ENCODE measurements at places on chromosomes 4 and X. TPM values are rescaled to one million over a fixed set of nuclear protein-coding genes. Genes with fewer than 3 reads are reported as not detected.

SOX3 gene
- total RNA-seq: not detected

CLIC2 gene
- total RNA-seq: 0.25 TPM

MAGEC1 gene
- total RNA-seq: not detected

FRG2 gene
- not detected for total RNA-seq

DMP1 gene
- not detected for total RNA-seq

TEX11 gene
- not detected for total RNA-seq

DNA sequence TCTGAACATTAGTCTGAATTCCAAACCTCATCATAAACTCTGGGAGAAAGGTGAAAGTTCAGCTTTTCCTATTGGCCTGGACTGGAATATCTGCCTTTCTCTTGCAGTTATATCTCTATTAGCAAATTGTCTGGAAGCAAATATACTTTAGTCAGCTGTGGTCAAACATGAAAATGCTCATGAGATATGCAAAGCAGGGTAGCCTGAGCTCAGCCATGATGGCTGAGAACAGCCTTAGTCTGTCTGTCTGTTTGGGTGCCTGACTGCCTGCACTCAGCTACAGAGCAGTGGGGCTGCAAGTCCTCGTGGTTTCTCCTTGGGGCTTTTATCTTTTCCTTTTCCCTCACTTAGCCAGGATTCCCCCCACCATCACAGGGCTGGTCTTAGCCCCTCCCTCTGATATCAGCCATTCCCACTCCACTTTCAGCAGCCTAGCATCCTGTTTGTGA lies 19.5 kb upstream of the PGRMC2 start:
- no peak for DNase-seq

- DNase-seq: no peak
Observed at GRCh38 chr4:113785781-113786180, 24.2 kb upstream of the CAMK2D start.

DNA sequence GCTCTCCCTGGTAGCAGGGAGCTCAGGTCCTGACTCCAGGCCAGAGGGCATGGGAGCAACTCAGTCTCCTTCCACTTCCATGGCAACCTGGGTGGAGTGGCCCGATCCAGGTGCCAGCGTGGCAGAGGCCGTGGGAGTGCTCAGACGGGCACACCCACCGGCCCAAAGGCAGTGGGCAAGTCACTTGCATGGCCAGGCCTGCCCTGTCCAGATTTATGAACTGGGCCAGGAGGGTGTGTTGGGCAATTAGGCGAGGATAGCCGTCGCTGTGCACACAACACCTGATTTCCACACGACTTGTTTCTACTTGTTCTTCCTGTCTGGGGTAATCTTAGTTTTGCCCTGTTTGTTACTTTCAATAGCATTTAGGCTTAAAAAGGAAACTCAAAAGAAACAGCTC lies 55.5 kb upstream of the NYX start:
- DNase-seq: no peak

- no peak for DNase-seq
Observed at GRCh38 chrX:50594788-50595187, 124.2 kb upstream of the DGKK start.

GRCh38 chr4:108683479-108683878 lies 33.1 kb downstream of the OSTC start:
- DNase-seq: no peak

- no peak for DNase-seq
Observed at GRCh38 chrX:150643271-150643670, 49.9 kb upstream of the MTMR1 start.

DNA sequence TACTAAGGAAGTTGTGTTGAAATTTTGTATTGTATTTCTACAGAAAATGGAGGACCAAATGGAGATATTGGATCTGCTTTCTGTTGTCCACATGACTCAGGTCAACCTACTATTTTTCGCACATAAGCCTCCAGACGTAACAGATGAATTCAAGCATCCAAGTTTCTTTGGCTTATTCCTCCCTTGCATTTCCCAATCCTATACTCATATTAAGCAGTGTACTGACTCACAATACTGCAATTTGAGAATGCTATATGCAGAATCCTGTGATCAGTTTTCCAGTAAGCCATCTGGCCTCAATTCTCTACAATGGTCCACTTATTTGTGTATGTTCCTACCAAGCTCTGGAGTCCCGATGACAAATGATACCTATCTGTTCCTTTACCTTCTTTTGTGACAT lies 75.7 kb downstream of the ASB9 start:
- DNase-seq: no peak

DNA sequence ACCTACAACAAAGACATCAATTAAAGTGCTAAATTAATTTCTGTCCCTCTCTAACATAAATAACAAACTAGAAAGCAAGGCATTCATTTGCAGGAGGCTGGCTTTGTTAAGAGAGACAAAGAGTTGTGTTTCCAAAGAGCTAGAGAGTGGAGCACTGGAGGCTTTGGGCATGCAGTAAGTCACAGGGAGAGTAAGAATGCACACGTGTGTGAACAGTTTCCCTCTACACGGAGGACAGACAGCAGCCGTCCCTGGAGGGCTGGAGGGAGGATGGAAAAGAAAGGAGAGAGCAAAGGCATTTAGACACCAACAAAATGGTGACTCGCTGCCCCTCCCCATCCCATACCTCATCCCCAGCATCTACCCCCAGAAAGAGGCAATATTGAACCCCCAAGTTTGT lies 20.4 kb upstream of the DCHS2 start:
- no peak for DNase-seq

DNA sequence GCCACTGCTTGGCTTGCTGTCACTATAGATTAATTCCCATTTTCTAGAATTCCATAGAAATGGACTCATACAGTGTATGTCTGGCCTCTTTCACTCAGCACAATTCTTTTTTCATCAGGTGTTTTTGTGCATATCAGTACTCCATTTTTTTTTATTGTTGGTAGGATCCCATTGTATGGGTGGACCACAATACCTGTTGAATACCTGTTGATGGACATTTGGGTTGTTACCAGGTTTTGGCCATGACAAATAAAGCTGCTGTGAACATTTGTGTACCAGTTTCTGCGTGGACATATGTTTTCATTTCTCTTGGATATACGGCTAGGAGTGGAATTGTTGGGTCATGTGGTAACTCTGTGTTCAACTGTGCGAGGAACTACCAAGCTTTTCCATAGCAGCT lies 14.9 kb downstream of the ZFP92 start:
- DNase-seq: no peak
